Ureter (tissue), 1 donor: ENCODE measurements at places on chromosomes 3 and 15. TPM values are rescaled to one million over a fixed set of nuclear protein-coding genes. Genes with fewer than 3 reads are reported as not detected.

GRCh38 chr3:49454898-49455681 lies 15.0 kb upstream of the DAG1 start:
- DNase-seq: no peak

DNA sequence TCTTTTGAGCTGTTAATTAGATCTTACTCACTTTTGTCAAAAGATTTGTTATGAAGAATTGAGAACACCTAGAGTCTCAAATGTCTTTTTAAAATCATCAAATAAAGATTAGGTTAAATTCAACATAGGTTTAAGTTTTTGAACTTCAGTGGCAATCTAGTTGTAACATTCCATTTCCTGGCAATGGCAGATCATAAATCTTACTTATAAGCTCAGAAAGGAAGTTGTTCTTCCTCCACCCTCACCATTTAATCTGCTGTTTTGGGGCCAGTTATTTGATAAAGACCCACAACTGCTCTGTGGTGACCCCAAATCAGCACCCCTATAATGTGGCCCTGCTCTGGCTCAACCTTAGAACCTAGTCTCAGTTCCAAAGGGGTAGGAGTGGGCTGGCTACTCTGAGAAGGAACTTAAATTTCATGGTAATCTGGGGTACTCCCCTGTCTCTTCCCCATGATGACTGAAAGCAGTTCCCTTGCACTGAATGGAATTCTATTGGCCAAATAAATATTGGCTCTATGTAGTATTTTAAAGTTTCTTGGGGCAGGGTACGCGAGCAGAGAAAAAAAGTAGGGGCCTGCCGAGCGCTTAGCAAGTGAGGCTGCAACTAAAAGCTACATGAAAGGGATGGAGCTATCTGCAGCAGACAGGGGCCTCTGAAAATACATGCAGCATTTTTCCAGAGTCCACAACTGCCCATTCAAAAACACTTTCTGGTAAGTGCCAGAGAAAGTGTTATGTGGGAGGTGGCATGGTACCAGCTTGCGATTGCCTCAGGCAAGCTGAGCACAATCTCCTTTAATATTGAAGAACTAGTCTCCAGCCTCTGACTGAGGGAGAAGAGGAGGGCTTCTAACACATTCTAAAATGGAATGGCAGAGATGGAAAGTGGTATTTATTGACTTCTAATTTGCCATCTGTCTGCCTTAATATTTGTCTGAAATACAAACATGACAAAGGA lies 103.6 kb upstream of the RASGRP1 start:
- DNase-seq: no peak

- DNase-seq: peak; percentile 42
Measured at GRCh38 chr15:68407141-68407885, 24.6 kb downstream of the ITGA11 start.

DNA sequence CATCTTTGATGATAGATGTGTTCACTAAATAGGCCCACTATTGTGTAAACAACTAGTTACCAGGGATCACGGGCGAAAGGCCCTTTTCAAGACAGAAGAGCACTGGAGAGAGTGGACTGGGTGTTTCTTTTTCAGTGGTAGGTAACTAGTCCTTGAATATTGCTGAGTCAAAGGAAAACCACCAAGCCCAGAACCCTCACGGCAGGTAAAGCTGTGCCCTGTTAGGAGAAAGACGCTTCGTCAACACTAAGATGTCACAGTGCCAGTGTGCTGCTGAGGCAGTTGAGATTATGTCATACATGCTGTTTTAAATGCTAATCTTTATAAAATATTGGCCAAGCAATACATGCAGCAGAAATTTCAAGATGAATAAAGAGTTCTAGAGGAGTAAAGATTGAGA lies 578.6 kb downstream of the PYDC2 start:
- no peak for DNase-seq

DNA sequence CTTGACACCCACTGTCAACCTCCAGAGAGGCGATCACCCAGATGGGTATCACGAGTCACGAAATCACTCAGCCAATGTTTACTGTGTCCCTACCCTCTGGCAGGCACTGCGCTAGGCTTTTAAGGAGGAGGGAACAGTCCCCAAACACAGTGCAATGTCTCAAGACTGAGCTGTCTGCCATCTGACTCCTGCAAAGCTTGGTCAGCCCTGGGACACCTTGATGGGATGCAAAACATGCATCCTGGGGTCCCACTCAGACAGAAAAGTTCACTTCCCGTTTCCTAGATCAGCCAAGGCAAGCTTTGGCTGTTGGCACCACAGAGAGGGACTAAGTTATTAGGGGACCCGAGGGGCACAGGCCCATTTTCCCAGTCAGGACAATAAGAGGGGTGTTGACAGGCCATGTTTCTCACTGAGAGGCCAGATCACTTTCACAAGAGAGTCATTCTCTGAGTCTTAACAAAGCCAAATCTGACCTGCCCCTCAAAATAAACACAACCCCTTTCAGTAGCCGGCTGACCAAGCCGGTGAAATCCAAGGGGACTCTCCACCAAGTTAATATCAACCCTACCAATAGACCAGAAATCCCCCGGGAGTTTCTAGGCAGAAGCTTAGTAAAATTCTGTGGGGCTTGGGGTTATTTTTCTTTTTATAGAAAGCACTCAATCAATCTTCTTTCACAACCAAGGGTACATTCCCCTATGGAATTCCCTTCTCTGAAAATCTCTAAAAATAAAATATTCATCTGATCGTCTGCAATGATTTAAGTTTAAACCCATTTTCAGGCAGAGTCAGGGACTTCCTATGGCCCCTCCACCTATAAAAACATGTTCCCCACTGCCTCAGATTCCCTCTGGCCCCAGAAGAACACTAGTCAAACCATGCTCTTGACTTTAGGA lies 3.5 kb downstream of the RFTN1 start:
- no peak for DNase-seq

DNA sequence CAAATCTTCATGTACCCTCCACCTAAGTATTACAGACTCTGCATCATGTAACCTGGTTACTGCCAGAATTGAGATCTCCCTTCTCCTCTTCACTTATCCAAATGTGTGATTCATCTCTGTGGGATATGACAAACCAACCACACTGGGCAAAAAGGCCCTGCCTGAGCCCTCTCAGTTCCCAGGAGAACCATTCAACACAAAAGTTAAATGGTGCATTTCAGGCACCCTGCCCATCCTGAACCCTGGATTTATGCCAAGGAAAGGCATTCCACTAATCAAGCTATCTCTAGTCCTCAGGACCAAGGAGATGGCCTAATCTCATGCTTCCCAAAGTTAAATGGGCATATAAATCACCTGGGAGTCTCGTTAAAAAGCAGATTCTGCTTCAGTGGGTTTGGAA lies 108.5 kb downstream of the TNIK start:
- DNase-seq: no peak

DNA sequence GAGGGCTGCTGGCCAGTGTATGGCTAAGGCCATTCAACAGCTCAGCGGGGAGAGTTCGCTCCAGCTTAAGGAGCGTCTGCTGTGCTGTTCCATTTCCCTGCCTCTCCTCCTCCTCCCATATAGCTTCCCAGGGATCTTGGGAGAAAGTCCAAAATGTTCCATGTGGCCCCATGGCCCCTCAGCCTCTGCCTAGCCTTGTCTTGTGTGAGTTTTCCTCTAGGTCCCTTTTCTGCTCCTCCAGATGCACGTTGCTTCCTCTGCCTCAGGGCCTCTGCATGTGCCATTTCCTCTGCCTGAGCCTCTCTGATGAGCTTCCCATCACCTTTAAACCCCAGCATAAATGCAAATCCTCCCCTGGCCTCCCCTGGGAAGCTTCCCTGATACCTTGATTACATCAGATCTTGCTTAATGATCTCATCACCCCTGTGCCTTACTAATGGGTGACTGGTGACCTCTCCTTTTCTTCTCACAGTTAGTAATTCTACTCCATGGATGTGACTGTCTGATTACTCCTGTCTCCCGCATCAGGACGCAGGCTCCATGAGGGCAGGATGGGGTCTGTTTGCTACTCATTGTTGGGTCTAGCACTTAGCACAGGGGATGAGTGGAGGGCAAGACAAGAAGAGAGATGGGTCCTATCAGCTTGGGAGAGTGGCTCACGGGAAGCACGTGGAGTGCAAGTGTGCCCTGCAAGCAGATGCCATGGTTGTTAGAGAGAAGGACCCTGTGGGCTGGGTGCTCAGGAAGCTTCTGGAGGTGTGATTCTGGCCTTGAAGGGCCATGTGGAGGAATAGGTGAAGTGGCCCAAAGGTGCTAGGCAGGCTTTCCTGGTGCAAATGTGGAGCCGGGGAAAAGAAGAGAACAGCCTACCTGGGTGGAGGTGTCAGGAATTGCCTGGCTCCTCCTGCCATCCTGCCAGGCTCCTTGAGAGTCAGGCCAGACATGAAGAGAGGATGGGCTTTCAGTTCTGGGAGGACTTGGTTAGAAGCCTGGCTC lies 23.8 kb downstream of the ITGA11 start:
- DNase-seq: peak; percentile 17

DNA sequence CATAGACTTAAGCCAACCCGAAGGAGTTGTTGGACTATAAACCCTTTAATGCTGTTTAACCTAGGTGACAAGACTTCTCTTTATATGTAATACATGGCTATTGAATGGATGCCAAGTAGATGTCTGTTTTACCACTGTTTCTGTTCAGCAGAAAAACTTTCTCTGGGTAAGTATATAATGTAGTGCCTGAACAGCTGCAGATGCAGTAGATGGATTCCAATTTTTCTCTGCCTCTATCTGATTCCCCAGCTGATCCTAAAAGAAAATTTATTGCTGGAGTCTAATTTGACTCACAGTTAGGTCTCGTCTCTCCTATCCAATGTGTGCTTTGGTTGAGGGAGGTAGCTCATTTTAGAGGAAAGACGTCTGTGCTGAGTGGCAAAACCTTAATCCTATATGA lies 256.5 kb upstream of the CBLB start:
- no peak for DNase-seq

UBE2E1 gene
- total RNA-seq: 107 TPM

ADAM10 gene
- 315 TPM for total RNA-seq

SAMD7 gene
- total RNA-seq: not detected
